Karpas-422 (cell line): ENCODE measurements at places on chromosomes 3 and 15.
A peak's percentile ranks its signal among the peaks of the same experiment; 100 is the strongest.

- DNase-seq, result peak; percentile 97
Observed at GRCh38 chr3:36944641-36945270, at the start of gene TRANK1. Gene TRANK1, minus strand, starts transcription at chr3:36945054. Its CDS starts 245 bp downstream, at chr3:36944809.

GRCh38 chr3:138359919-138360868, 11.8 kb downstream of the MRAS start:
- no peak for DNase-seq

DNA sequence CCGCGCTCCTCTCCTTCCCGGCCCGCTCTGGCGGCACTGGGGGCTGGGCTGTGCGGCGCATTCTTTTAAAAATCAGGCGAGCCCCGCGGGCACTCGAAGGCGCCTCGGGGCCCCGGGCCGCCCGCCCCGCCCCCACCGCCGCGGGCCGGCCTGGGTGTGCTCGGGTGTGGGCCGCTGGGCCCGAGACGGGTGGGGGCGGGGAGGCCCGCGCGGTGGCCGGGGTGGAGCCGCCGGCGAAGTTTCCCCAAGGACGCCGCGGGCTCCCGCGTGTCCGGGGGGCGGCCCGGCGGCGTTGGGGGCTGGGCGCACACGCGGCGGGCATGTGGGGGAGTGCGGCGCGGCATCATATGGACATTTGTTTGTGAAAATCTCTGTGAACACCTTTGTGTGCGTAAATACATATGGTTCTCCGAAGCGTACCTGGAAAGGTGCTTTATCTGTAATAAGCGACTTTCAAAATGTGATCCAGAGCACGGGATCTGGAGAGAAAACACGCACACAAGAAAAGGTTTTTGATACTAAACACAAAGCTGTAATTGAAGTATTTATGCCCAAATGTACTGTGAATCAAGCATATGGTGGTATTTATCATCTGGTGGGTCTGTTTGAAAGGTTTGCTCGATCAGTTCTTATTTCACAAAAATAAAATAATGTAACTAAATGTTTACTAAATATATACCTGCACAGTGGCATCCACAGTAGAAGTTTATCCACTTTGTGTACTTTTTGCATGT, 612 bp upstream of the TBL1XR1 start:
- DNase-seq, result peak; percentile 75

- no peak for DNase-seq
Observed at GRCh38 chr3:81874738-81875137, 113.3 kb upstream of the GBE1 start.

DNA sequence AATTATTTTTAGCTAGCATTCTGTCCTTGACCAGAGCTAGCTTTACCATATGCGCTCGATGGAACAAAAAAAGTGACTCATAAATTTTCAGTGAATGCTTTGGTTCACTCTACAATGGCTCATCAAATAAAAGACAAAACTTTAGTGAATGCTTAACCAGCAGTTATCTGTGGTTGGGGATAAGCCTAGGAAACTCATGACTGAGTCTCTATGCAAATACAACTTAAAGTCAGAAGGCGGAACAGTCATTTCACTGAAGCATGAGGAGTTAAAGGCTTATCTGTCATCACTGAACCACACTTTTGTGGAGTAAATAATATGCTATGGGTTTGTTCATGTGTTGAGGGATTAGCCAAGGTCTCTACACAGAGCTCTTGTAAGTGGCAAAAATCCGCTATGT, 308.4 kb downstream of the SQOR start:
- peak; percentile 55 for DNase-seq

- DNase-seq, result no peak
Observed at GRCh38 chr15:29130951-29131839, 138.4 kb downstream of the NSMCE3 start.

DNA sequence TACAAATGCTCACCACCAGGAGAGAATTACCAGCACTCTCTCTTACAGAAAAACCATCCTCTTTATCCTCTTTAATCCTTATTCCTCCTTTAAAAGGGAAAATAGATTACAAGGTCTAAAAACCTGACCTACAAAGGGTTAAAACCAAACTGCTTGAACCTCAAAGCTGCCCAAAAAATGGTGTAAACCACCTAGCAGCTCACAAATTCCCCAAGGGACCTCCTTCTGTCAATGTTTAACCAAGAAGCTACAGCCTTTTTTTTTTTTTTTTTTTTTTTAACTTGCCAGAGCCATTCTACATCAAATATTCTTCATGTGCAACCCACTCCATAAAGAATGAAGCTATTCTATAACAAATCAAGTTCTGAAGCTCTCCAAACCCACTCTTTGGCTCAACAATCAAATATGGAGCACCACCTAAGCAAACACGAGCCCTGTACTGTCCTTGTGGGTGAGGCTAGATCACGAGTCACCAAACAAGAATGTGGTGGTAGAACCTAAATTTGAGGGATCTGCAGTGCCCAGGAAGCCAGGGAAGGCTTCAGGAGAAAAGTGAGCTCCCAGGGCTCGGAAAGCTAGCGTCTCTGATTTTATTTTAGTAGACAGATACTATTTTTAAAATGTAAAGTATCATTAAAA, 20.1 kb downstream of the OSBPL10 start:
- peak; percentile 68 for DNase-seq

DNA sequence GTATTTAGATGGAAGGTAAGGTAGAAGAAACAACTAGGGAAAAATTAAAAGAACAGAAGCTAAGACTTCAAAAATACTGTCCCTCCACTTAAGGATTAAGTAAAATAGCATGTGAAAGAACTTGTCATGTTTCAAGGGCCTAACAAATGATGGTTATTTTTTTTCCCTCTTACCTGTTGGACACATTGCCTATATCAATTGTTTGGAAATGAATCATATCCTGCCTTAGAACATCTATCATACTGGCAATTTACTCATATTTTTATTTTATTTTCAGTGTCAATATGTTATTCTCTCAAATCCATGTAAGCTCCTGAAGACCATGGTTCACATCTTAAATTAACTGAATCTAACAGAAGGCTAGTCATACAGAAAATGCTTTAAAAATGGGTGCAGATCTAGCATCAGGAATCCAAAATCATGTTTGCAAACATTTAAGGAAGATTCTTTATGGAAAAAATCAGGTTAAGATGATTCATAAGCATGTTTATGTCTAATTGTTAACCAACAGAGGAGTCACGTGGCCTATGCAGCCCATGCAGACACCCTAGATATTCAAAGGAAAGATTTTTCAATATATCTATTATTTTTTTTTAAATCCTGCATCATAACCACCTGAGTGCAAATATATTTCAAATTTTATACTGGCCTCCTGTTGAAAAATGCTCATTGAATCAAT, 135.8 kb upstream of the TRIM42 start:
- no peak for DNase-seq

DNA sequence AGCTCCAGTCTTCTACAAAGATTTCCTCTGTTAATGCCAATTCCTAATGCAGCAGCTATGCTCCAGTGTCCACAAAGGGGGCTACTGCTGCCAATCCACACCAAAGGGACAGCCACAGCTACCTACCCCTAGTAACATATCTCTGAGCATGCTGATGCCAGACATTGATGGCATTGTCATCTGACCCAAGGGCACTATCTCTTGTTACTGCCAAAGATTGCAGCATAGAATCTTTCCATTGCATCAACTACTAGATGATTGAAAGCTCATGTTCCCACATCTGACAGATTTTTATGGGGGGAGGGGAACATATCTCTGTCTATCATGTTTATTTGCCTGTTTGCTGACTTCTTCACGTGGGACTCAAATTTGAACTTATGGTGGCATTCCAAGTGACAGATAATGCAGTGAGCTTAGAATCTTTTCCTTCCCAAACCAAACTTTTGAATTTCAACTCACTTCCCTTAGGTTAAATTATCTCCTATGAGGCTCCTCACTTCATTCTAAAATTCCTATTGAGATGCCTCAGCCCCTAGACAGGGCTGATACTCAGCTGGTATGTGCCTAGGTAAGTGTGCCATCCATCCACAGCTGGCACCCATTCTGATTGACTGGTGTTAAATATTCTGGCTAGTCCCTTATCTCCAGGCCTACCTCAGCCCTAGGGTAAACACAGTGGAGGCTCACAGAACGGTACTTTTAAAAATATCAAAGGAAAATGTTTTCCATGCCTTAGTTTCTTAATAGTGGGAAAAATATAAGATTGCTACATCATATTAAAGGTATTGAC, 100.3 kb downstream of the STRIT1 start:
- DNase-seq, result no peak

DNA sequence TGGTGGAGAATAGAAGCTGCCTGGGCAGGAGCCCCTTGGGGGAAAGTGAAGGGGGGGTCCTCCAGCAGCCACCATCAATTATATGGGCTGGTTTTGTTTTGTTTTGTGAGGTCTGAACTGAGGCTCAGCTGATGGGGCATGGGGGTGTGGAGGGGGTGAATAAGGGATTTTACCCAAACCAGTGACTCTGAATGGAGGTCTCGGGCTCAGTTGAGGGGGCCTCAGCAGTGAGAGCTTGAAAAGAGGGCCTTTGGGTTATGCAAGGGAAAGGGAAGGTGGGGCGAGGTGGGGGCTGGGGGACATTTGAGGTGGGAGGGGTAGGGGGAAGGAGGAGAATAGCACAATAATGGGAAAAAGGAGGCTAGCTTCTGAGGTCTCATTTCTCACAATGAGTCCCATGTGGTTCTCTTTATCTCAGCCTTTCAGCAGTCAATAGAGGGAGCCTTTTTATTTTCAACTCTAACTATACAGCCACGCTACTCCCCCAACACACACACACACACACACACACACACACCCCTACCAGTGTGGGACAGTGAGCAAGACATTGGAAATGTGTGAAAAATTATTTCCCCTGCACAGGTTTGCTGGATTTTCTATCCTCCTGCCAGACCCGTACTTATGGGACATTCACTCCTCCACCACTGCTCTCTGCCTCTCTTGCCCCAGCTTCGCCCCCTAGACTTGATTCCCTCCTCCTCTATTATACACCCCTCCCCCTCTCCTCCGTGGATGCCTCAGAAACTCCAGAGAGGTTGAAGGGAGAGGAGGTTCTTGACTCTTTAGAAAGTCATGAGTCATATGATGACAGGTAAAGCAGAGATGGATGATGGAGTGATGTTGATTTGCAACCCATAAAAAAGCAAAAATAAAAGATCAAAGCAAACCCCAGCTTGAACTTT, 96.0 kb downstream of the GTPBP8 start:
- DNase-seq, result no peak

DNA sequence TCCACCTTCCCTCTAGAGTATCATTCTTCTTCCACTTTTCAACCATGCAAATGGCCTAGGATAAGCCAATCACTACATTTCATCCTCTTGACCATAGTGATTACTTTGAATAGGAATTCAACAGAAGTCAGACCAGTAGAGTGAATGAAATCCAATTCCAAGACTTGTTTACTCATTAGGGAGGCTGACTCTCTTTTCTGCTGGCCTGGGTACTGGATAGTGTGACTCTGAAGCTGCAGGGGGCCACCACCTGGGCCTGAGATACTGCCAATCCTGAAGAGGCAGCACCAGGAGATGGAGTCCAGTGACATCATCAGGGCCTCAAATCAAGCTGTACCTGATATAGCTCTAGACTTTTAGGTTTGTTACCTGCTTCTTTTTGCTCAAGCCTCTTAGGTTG, 7.0 kb upstream of the FSTL1 start:
- DNase-seq, result no peak

DNA sequence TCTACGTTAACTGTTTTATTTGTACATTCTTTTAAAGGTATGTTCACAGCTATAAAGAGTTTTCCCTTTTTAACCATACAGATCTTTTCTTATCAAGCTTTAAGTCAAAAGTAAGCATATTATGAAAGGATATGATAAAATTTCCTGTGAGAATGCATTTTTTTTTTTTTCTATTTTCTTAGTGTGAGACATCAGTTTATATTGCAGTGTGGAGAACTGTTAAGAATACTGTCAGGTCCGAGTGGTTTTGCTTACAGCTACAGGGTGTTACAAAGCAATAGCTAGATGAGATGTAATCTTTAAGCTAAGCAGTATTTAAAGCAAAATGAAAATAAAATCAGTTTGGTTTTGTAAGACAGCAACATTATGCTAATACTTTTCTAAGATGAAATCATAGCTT, 133.2 kb downstream of the SLC25A26 start:
- DNase-seq, result no peak

DNA sequence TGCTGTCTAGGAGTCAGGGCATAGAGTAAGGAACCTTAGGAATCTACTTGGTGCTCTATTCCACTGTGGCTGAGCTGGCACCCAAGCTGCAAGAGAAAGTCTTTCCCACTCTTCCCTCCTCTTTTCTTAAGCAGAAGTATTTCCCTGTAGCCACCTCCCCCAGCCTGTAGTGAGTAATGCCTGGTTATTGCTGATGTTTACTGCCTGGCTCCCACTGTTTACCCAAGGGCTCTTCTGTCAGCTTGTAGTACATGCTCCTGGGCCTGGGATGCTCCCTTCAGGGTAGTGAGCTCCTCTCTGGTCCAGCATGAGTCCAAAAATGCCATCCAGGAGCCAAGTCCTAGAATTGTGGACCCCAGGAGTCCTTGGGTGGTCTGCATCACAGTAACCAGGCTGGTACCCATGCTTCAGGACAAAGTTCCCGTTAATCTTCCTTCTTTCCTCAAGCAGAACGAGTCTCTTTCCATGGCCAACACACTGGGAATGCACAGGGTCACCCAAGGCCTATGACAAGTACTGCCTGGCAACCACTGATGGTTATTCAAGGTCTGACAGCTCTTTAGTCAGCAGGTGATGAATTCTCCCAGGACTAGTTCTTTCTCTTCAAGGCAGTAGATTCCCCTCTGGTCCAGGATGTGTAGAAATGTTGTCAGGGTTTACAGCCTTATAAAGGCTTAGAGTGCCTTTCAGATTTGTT, 17.6 kb downstream of the GALK2 start:
- no peak for DNase-seq

- DNase-seq, result no peak
Observed at GRCh38 chr3:83807511-83807910, 1151.3 kb upstream of the CADM2 start.

GRCh38 chr3:72413228-72413627, 435.0 kb downstream of the SHQ1 start:
- no peak for DNase-seq

- peak; percentile 86 for DNase-seq
Observed at GRCh38 chr15:85687329-85687728, 107.4 kb downstream of the KLHL25 start.
